ENCODE measurements at places on chromosomes 12 and 14. TPM values are rescaled to one million over a fixed set of nuclear protein-coding genes. Genes with fewer than 3 reads are reported as not detected.

NPAS3 gene
- 0.38 TPM for total RNA-seq

CRIP1 gene
- total RNA-seq, result 0.25 TPM

ATXN2 gene
- 15.4 TPM for total RNA-seq

GALNT16 gene
- total RNA-seq, result not detected

CD163 gene
- not detected for total RNA-seq

CAMKK2 gene
- total RNA-seq, result 34.9 TPM

RGS6 gene
- total RNA-seq, result not detected

KRT6C gene
- total RNA-seq, result not detected

SLC5A8 gene
- total RNA-seq, result not detected

TIGAR gene
- 11.8 TPM for total RNA-seq

GNB3 gene
- total RNA-seq, result 0.44 TPM

KERA gene
- total RNA-seq, result not detected

PELI2 gene
- 12.1 TPM for total RNA-seq

WIF1 gene
- total RNA-seq, result not detected

ZBTB39 gene
- total RNA-seq, result 10.8 TPM

OR4K13 gene
- total RNA-seq, result not detected

ATG2B gene
- total RNA-seq, result 12.8 TPM

OXA1L gene
- 46.9 TPM for total RNA-seq

SPIC gene
- total RNA-seq, result not detected

Measured in bladder microvascular endothelial cell (primary cell).